ENCODE measurements at places on chromosomes 11 and 22.

- DNase-seq = no peak
These were observed at the start of gene HOATZ for GRCh38 chr11:111514216-111515031. Gene HOATZ (plus strand): TSS chr11:111514778. CDS start chr11:111514785, 7 bp downstream.

GRCh38 chr22:35464399-35464798 lies 64.5 kb downstream of the MCM5 start:
- no peak for DNase-seq

GRCh38 chr11:96130061-96130620 lies 206.2 kb upstream of the MTMR2 start:
- DNase-seq = no peak

DNA sequence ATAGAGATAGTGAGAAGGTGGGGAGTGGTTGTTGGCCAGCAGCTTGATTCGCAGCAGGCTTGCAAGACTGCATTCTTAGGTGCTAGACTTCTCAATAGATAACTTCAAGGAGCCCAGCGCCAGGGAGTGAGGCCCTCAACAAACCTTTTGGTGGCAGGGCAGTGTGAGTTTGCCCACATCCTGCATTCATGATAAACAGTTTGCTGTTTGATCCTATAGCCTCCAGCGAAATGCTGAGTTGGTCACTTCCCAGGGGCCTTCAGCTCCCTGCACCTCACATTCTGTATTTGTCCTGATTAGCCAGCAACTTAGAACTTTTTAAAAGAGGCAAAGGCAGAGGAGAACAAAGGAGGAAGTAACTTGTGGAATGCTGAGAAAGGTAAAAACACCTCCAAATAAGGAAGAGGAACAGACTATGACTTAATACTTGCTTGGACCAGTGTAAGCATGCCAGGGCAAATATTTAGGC lies 25.1 kb downstream of the OR10A6 start:
- no peak for DNase-seq

GRCh38 chr11:125239585-125240560 lies 75.3 kb downstream of the PKNOX2 start:
- no peak for DNase-seq

DNA sequence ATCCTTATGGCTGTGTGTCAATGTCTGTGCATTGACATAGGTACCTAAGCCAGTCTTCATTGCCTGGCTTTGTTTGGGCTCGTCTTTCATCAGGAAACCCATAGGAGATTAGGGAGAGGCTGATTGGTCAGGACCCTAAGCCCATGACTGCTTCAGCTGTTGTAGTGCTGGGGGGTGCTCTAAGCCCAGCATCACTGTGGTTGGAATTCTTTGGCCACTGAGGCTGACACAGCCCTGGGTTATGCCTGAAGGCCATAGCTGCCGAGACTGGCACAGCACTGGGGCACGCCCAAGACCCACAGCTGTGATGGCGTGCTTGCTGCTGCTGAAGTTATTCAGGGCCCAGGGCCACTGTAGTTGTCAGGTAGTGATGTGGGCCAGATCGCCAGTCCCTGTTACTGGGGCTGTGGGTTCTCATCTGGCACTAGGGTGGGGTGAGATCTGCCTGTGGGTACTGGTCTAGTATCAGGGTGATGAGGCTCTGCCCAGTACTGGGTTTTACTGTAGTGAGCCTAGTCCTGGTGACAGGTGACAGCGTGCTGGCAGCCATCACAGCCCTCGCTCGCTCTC lies 4.9 kb downstream of the USP18 start:
- DNase-seq = no peak

- DNase-seq = no peak
These were observed 105.4 kb downstream of the CASP12 start for GRCh38 chr11:104792861-104793260.

DNA sequence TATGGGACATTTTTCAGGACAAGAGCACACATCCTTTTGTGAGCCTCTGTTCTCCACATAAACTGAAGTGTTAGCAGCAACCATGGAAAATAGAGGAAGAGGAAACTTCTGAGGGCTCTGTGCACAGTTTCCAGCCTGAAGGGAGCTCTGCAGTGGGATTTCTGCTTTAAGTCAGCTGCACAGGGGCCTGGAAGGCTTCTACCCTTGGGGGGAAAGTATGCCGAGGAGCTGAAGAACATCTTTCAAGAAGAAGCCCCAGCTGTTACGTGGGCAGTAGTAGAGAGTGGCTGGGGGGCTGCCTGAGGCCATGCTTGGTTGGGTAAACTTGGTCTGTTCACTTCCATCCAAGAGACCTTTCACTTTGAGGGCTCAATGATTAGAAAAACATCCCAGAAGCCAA lies 82.7 kb upstream of the EED start:
- no peak for DNase-seq

GRCh38 chr11:102530558-102530957 lies at the start of gene MMP7:
Gene MMP7 (minus strand): TSS chr11:102530747. CDS start chr11:102530700, 47 bp downstream.
- no peak for DNase-seq

GRCh38 chr22:31488346-31488883 lies 1.2 kb downstream of the EIF4ENIF1 start:
- DNase-seq = no peak

DNA sequence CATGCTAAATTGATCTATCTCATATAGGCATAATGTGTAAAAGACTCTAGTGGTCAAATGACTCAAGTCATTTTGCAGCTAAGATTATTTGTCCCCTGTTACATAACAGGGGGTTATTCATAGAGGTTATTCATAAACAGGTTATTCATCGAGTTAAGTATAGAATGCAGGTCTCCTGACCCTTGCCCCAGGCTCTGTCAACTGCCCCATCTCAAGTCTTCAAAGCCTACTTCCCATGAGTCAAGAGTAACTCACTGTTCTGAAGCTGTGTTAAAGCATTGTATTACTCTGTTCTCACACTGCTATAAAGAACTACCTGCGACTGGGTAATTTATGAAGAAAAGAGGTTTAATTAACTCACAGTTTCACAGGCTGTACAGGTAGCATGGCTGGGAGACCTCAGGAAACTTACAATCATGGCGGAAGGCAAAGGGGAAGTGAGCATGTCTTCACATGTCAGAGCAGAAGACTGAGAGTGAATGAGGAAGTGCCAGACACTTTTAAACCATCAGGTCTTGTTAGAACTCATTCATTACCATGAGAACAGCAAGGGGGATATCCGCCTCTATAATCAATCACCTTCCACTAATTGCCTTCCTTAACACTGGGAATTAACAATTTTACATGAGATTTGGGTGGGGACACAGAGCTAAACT lies 226.2 kb upstream of the BLID start:
- no peak for DNase-seq

DNA sequence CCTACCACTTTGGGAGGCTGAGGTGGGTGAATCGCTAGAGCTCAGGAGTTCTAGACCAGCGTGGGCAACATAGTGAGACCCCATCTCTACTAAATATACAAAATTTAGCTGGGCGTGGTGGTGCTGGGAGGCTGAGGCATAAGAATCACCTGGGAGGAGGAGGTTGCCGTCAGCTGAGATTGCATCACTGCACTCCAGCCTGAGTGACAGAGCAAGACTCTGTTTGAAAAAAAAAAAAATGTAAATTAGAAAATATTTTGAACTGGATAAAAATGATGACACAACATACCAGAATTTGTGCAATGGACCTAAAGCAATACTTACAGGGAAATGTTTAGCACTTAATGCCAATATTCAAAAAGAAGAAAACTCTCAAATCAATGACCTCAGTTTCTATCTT lies 46.4 kb downstream of the ATG16L2 start:
- DNase-seq = no peak

DNA sequence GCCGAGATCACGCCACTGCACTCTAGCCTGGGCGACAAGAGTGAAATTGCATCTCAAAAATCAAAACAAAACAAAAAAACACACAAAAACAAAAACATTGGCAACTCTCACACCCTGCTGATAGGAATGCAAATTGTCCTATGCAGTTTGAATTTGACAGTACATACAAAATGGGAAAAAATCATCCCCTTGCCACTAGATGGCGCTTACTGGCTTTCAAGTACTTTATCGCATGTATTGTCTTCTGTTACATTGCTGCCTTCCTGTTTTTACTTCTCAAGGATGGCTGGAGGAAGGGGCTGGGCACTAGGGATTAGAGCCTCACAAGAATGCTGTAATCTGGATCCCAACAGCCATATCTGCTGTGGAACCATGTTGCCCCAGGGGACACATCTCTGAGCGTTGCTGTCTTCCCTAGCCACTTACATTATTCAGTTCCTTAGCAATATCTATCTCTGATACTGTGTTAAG lies 59.4 kb upstream of the A4GALT start:
- peak; percentile 59 for DNase-seq

DNA sequence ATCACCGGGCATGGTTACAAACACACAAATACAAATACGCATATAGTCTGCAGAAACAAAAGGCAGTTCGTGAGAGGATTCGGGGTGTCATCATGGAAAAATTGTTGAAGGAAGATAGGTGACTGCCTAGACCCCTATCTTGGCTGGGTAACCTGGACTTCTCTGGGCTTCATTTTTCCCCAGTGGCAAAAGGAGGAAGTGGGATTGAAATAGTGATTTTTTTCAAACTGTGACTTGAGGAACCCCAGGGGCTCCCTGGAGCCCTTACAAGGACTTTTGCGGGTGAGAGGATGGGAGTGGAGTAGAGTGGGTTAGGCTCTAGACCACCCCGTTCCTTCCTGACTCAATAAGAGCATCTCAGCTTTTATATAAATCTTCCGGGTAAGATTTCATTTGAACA lies 1.0 kb upstream of the ELF5 start:
- DNase-seq = no peak

- no peak for DNase-seq
These were observed 140.3 kb downstream of the BRD1 start for GRCh38 chr22:49687333-49687732.

DNA sequence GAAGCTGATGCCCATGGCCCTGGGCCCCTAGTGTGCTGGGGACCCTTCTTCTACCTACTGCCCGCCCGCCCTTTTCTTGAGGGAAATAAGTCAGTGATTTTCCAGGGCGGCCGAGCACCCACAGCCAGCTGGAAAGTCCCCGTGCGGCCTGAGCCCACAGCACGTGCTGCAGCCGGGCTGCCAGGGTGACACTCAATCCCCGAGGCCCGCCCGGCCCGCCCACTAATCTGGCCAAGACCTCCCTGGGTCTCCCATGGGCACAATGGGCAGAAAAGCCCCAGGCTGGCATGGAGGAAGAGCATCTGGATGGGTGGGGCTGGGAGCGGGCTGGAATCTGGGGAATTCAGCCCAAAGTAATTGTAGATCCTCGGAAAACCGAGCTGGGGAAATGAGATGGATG lies 24.8 kb downstream of the WNT7B start:
- DNase-seq = no peak

GRCh38 chr11:47533690-47534151 lies 19.2 kb downstream of the CELF1 start:
- DNase-seq = no peak

GRCh38 chr11:27390318-27391295 lies 27.6 kb upstream of the CCDC34 start:
- DNase-seq = no peak

- DNase-seq = no peak
These were observed 73.6 kb upstream of the GRK3 start for GRCh38 chr22:25490896-25491295.

DNA sequence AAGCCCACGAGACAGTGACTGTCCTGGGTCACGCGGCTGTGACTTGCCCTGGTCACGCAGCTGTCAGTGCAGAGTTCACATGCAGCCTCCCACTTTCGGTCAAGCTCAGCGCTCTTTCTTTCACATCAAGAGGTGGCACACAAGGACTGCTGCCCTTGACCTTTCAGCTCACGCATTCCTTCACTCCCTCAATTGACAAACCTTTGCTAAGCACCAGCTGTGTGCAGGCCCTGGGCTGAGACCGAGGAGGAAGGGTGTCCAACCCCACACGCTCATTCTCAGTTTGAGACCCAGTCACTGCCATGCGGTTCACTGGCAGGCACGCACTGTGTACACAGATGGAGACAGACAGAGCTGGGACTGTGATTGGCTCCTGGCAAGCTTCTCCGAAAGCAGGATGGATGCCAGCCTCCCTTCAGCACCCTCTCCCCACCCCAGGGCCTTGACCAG lies 70.3 kb downstream of the SCUBE1 start:
- no peak for DNase-seq

GRCh38 chr11:10502770-10503169 lies 38.2 kb downstream of the RNF141 start:
- no peak for DNase-seq

DNA sequence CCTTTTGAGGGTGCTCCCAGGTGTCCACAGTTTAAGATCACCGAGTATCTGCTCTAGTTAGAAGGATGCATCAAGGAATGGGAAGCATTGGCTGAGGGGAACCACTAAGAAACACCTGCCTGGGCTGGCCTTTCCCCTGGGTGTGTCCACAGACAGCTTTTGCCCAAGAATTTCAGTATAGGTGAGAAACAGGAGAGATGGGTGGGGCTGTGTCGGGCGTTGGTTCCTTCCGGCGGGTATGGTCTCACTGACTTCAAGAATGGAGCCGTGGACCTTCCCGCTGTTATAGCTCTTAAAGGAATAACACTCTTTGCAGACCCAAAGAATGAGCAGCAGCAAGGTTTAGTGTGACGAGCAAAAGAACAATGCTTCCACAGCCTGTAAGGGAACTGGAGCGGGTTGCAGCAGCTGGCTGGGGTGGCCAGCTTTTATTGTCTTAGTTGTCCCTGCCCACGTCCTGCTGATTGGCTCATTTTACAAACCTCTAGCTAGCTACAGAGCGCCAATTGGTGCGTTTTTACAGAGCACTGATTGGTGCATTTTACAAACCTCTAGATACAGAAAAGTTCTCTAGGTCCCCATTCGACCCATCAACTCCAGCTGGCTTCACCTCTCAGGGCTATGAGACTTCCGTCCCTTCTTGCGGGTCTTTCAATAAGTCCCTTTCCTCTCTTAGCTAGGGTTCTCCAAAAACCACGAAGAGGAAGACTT lies 2.4 kb downstream of the FADS1 start:
- DNase-seq = no peak

DNA sequence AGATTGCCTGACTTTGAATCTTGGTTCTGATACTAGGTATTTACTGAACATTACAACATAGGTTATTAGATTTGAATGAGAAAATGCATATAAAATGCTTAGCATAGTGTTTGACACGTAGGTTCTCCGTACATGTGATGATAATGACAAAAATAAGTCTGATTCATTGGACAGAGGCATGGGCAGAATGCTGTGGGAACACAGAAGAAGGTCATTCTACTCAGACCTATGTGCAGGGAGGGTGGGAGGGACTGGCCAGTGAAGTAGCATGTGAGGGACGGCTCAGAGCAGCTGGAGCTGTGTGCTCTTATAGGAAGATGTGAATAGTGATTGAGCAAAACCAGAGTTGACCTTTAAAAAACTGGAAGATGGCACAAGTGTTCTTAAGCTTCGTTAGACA lies 256.8 kb upstream of the RAG2 start:
- no peak for DNase-seq

GRCh38 chr22:31857247-31857646 lies 87.1 kb upstream of the YWHAH start:
- DNase-seq = no peak

GRCh38 chr22:31764785-31765184 lies 11.0 kb downstream of the DEPDC5 start:
- no peak for DNase-seq

DNA sequence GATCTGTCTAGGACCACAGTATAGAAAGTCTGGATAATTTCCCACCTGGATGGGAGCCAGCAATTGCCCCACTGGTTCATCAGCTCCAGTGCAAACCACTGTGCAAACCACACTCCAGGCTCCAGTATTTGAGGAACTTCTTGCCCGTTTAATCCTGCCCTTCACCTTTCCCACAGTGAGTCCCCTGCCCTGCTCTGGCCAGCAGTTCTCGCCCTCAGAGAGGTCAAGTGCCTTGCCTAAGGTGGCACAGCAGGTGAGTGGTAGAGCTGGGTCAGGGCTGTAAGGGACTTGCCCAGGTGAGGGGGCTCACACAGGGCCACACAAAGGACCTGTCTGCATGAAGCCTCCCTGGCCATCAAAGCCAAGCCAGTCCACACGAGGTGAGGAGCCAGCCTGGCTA lies 24.1 kb downstream of the MS4A10 start:
- DNase-seq = no peak

Measured in CD4-positive, alpha-beta memory T cell (primary cell).